NCI-H1105 treated with DMSO at 0.1 percent for 48 hours (cell line): ENCODE measurements at places on chromosomes 4 and X.
A peak's percentile ranks its signal among the peaks of the same experiment; 100 is the strongest.

- DNase-seq = no peak
Observed at GRCh38 chr4:98423009-98423408, 161.8 kb downstream of the RAP1GDS1 start.

GRCh38 chrX:102995316-102995715 is 58.2 kb downstream of the RAB40AL start:
- DNase-seq = no peak

DNA sequence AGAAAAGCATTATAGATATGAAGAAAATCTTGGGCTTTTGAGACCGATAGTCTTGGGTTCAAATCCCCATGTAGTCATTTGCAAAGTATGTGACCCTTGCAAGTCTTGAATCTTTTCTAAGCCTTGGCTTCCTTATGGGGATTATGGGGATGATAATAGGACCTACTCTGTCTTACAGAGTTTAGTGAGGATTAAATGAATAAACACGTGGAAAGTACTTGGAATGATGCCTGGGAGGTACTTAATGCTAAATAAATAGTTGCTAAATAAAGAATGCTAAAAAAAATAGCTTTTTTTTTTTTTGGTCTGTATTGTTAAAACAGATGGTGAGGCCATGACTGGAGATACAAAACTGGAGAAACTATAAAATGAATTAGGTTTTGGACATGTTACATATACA is 292.7 kb downstream of the GPAT3 start:
- DNase-seq = no peak

DNA sequence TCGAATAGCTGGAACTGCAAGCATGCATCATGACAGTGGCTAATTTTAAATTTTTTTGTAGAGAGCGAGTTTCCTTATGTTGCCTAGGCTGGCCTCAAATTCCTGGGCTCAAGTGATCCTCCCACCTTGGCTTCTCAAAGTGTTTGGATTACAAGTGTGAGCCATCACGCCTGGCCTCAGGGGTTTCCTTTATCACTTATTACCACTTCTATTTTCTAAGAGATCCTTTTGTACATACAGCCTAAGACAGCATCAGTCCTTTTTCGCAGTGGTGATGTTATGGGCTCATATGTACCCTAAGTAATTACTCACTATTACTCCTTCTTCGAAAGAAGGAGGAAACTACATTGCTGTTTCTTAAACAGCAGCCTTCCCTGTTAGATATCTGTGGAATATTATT is 54.1 kb upstream of the CDKN2AIP start:
- no peak for DNase-seq

- DNase-seq = no peak
Observed at GRCh38 chr4:186762361-186762760, 38.7 kb upstream of the FAT1 start.

- DNase-seq = no peak
Observed at GRCh38 chr4:176156656-176157055, 38.7 kb downstream of the SPATA4 start.

DNA sequence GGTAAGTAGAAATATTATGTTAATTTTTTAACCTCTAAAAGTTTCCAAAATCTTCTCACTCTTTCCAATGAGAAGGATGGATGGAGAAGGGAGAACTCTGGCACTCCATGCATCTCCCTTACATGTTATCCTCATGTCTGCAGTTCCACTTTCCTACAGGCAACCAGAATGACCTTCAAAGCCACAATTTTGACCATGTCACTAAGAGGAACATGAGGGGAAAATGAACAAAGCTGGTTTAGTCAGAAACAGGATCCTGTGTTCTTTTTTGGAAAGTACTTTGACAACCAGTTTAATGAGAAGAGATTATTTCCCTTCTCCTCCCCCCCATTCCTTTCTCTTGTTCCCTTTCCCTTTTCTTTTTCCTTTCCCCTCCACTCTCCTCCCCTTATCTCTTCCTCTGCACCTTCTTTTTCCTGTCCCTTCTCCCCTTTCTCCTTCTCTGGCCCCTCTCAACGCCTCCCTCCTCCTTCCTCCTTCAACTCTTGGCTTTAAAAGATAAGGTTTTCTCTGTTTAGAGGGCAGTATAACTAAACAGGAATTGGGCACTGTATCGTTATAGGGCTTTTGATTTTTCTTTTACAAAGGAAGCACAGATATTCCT is 42.5 kb downstream of the DTHD1 start:
- no peak for DNase-seq

DNA sequence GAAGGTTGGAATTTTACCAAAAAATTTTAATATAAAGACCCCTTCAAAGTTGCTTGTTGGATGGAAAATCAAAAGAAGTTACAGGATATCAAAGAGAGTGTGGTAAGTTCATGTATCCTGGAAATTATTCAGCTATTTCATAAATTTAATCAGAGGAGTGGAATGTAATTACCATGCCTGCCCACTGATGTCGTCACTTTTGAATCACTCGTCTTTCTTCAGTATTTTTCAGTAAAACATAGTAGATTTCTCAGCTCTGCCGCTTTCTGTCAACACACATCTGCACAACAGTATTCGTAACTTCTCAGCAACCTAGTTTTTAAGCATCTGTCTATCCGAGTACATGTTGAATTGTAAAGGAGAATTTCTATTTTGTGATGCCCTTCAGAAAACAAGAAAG is 2163.0 kb upstream of the AGA start:
- DNase-seq = no peak

- DNase-seq = no peak
Observed at GRCh38 chrX:78321809-78322208, 5.6 kb downstream of the CYSLTR1 start.

DNA sequence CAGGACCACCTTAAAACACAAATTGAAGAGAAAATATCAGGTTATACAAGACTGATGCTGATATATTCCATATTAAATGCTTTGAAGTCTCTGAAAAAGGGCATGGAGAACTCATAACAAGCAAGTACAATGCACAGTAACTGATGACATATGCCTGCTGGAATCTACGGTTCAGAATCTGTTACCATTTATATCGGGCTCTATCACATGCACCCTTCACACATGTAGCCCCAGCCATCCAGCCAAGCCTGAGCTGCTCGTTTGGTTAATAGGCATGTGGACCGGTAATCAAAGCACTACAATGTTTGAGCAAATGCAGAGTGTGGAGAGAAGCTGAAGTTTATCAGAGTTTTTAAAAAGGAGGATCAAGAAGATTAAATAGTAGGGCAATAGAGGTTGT is 11.8 kb downstream of the COMMD8 start:
- no peak for DNase-seq

DNA sequence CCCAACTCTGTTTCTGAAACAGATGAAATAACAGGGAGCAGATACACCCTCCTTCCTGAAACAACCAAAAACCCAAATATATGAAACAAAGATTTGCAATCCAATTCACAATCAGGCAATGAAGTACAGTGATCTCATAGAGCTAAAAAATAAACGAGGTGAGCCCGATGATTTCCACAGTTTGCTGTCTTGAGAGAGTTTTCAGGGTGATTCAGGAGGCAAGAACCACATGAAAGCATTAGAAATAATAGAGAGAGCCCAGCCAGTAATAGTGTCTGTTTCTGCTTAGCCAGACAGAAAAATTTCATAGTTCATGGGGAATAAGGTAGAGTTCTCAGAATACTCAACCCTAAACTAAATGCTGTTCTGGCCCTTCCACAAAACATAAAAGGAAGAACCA is 296.2 kb downstream of the PDHA2 start:
- DNase-seq = no peak

- no peak for DNase-seq
Observed at GRCh38 chr4:95644417-95644816, 95.6 kb upstream of the UNC5C start.

- DNase-seq = peak; percentile 39
Observed at GRCh38 chr4:7193030-7193958, 956 bp downstream of the SORCS2 start.

DNA sequence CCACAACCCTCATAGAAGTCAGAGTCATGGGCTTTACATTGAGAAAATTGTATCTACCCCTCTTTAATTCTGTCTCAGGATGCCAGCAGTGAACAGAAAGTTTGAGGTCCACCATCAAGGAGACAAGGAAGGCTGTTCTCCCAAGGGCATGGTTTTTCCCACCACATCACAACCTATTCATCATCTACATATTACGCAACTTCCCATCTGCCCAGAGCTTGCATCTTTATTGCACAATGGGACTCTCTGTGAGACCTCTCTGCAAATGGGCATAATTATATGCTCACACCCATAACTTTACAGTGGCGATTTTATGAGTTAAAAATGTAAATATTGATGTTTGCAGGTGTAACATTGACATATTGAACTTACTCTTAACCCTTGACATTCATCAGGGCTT is 38.9 kb downstream of the PAGE2 start:
- DNase-seq = no peak

- no peak for DNase-seq
Observed at GRCh38 chr4:112329672-112330375, 32.7 kb downstream of the ALPK1 start.

- peak; percentile 71 for DNase-seq
Observed at GRCh38 chrX:147912093-147912801, 528 bp downstream of the FMR1 start.

DNA sequence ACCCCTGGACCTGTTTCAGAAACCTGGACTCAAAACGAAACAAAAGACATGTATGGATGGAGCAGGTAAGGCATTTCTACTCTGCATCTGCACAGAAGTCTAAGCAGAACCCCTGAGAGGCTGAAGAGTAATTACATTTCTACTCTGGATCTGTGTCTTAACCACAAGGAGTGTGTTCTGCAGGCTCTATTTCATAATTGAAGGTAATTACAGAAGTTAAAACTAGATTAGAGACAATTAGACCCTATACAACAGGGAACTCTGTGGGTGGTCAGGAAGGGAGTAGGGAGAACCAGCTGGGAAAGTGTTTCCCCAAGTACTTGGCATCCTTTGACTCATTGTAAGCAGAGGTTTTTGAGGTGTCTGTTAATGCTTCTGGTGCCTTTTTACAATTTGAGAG is 69.8 kb downstream of the IGSF1 start:
- peak; percentile 74 for DNase-seq

- DNase-seq = peak; percentile 11
Observed at GRCh38 chrX:143002206-143002605, 23.5 kb upstream of the SPANXN4 start.

DNA sequence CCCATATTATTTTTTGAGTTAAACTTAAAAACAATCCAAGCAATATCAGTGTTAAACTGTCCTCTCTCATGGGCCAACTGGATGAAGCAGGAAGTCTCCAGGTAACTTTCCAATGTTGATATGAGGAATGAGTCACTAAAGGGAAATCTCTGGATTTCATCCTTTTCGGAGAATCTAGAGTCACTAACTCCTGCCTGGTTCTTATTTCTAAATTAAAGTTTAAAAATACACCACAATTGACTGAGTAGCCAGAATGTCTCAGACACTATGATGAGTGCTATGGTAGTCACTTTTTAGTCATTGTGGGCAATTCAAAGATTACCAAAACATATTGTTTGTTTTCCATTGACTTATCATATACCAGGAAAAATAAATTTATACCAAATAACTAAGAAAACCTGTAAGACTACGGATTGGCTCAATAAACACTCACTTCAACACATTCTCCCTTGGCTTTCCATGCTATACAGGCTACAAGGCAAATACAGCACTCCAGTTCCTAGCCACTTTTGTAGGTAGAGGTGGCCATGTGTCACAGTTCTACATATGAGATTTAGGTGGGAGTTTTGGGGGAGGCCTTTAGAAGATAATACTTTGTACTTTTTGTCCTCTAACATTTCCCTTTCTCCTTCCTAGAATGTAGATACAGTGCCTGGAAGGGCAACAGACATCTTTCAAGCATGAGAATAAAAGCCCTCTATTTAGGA is 8.6 kb downstream of the SLC9B2 start:
- no peak for DNase-seq

DNA sequence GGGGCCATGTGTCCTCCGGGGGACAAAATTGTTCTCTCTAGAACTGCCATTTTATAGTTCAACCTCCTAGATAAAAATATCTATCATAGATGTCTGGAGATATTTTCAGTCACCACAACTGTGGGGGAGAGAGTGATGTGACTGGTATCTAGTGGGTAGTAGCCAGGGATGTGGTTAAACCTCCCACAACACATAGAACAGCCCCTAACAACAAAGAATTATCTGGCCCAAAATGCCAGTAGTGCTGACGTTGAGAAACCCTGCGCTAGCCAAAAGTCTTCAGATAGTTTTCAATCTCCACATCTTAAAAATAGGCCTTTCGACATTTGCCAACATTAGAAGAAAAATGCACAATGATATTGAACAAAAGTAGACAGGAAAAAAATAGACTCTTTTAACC is 19.0 kb upstream of the SUPT20HL2 start:
- no peak for DNase-seq

DNA sequence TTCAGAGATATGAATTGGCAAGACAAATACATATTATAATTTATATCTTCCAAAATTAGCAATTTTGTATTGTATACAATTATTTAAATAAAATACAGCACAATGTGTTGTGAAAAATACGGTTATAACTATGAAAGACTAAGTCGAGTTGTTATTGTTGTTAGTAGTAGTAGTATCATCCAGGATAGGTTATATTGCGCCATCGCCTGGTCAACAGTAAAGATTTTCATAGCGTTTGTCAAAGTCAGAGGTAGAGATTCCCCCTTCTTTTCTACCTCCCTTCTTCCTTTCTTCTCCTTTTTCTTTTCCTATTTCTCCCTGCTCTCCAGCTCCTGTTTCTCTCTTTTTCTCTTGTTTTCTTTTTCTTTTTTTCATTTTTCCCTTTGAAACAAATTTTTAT is 499.1 kb upstream of the EPHA5 start:
- no peak for DNase-seq

DNA sequence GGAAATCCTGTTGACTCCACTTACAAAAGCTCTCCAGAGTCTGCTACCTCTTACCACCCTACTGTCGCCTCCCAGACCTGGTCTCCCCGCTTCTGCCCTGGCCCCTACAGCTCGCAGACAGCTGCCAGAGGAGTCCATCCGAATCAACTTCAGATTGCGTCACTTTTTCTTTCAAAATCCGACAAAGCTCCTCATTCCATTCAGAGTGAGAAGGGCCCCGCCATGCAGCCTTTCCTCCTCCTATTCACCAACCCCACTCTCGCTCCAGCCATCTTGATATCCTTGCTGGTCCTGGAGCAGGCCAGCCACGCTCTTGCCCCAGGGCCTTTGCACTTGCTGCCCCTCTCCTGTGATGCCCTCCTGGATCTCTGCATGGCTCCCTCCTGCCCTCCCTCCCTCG is 5.2 kb upstream of the OPN1LW start:
- no peak for DNase-seq

- no peak for DNase-seq
Observed at GRCh38 chr4:173252024-173252935, 81.9 kb downstream of the HMGB2 start.

DNA sequence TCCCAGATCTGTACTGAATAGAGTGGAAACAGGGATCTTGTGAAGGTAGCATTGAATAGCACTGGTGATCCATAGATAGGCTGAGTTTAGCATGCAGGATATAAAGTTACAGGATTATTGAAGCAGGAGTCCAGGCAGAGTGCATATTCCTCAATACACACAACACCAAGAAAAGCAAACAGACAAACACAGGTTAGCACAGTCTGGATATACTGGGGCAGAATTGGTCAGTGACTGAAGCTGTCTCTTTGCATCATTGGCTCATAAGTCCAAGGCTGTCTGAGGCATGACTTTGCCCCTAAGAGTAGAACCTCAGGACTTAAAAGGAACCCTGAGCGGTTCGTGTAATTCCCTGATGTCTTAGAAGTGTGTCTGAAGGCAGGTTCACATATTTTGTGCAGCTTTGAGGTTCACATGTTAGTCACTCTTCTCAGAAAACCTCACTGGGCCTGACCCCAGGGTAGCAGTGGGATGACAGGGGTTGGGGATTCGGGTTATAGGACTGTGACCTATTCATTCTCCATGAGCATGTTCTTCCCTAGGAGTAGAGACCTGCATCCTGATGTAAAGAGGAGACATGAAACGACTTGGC is 134.6 kb downstream of the AASDH start:
- no peak for DNase-seq

- DNase-seq = no peak
Observed at GRCh38 chr4:157389741-157390140, 169.2 kb downstream of the GRIA2 start.
